ENCODE measurements at places on chromosomes 13 and 19.

DNA sequence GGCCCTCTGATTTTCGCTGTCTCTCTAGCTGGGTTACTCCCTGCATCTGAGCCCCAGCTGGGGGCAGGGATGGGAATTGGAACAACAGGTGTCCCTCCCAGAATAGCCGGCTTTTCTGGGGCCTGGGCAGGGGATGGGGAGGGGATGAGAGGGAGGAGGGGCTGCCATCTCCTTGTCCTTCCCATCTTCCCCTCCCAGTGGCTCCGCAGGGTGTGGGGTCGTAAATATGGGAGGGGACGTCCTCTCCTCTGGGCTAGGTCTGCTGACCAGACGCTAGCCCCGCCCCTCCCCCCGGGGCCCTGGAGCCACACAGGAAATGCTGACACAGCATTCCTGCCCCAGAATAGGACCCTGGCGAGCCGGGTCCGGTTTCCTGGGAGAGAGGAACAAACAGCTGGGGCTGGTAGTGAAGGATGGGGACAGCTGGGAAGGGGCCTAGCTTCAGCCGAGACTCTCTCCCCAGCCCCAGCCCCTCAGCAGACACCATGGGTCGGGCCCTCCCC is 1.1 kb downstream of the RYR1 start:
- DNase-seq: no peak

DNA sequence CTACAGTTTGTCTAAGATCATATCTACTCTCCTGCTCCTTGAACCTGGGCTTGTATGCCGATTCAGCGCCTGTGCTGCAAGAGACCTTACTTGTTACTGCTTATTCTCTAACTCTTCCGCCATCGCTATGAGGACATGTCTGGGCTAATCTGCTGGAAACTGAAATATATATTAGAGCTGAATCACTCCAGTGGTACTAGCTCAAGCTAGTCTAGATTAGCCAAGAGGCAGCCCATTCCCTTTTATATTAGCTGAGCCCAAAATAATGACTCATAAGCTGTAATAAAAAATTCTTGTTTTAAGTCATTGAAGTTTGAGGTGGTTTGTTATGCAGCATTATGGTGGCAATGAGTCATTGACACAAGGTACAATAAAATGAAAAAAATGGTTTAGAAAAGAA is 52.8 kb downstream of the SLC6A16 start:
- no peak for DNase-seq

DNA sequence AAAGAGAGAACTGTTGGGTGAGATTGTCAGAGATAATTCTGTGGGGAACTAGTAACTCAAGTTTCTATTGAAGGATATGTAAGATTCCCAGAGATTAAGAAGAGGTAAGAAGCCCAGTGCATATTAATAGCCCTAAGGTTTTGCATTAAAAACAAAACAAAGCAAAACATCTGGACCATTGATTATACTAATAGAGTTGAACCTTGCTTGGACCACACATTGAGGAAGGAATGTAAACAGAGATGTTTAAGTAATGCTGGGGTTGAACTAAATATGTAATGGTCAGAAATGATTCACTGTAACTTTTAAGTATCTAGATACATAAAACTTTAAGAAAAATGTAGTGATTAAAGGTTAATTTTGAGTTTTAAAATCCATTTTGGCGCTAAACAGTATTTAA is 1770.0 kb downstream of the PCDH9 start:
- no peak for DNase-seq

DNA sequence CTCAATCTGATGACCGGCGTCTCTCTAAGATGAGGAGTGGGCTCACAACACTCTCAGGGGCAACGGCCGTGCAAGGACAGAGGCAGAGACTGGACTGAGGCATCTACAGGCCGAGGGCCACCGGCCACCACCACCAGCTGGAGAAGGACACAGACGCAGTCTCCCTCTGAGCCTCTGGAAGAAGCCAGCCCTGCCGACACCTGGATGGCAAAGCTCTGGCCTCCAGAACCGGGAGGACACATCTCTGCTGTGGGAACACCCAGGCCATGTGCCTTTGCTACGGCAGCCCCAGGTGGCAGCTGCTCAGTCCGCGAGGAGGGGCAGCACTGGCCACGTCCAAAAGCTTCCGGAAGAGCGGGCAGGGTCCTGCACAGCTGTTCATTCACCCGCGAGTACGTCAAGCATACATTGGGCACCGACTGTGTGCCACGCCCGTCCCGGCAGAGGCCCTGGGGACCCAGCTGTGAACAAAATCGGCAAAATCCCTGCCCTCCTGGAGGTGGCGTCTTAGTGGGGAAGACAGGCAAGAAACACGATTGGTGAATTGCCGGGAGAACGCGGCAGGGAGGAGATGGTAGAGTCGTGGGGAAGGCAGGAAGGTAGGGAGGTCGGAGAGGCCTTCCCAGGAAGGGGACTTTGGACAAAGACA is 17.1 kb downstream of the C2CD4C start:
- DNase-seq: no peak

Data from stimulated activated CD8-positive, alpha-beta memory T cell treated with anti-CD3 and anti-CD28 coated beads, Interleukin-4, amount 100 ng/mL, for 48 hours (primary cell).